Kidney epithelial cell (primary cell): ENCODE measurements at places on chromosomes 3 and 15. TPM values are rescaled to one million over a fixed set of nuclear protein-coding genes. Genes with fewer than 3 reads are reported as not detected.

Gene ARGFX
- not detected in 2 replicates for total RNA-seq

Gene PARP16
- 9.2 and 11.8 TPM in 2 replicates for total RNA-seq

Gene ACTRT3
- 3.8 and 4.0 TPM in 2 replicates for total RNA-seq

Gene COL6A5
- total RNA-seq: not detected in 2 replicates

Gene ZPLD1
- total RNA-seq: 0.08 and 0.41 TPM in 2 replicates

Gene FILIP1L
- total RNA-seq: 14.9 and 15.6 TPM in 2 replicates

Gene ACOX2
- total RNA-seq: 0.38 and 0.41 TPM in 2 replicates

Gene ACTC1
- total RNA-seq: not detected in 2 replicates

GRCh38 chr3:195263925-195264600 lies 6.9 kb downstream of the XXYLT1 start:
- no peak for DNase-seq

- DNase-seq: no peak
These were observed 4.5 kb downstream of the SOX14 start for GRCh38 chr3:137768361-137769321.

DNA sequence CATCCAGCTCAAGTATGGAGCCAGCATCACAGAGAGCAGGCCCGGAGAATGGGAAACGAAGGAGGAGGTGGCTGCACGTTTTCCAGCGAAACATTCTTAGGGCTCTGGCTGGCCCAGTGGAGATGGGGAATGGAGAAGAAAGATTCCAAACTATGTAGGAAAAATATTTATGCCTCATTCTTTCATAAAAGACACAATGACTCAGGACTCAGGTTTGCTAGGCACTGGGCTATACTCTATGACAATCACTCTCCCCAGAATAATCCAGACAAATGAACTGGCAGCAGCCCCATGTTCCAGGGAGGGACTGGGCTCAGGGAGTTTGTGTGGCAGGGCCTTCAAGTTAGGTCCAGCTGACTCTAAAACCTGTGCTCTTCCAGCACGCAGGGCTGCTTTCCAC lies 110.8 kb upstream of the RAD18 start:
- DNase-seq: no peak

GRCh38 chr3:69463531-69463930 lies 77.6 kb upstream of the FRMD4B start:
- DNase-seq: no peak

GRCh38 chr15:39947401-39948197 lies 13.7 kb downstream of the EIF2AK4 start:
- no peak for DNase-seq

DNA sequence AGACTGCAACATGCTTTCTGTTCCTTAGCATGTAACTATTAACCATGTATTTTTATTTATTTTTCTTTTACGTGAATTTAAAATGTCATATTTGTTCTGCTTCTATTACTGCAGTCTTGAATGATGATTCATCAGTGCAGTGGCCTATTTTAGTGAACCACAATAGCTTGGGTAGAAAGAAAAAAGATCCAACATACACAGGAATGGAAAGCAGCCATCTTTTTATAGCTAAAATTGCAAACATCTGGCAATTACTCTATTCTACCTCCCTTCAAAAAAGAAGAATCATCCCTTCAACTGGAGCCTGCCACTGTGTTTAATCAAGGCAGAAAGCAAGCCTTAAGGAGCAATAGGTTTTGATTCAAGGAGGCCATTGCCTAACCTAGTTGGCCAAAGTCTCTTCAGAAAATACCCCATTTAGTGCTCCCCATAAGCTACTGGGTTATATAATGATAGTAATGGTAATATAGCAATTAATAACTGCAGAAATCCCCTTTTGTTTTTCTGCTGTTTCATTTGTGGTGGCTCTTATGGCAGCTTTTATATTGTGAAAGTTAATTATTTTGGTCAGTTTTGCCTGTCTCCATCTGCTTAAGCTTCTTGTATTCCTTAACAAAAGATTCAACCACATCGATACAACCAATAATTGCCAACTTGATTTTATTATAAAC lies 267.3 kb downstream of the LPP start:
- DNase-seq: peak; percentile 25

- no peak for DNase-seq
These were observed at the start of gene CSK for GRCh38 chr15:74781431-74782258. TSS of gene CSK (plus strand) at chr15:74782080. CDS start at chr15:74798298, 16,218 bp downstream.

DNA sequence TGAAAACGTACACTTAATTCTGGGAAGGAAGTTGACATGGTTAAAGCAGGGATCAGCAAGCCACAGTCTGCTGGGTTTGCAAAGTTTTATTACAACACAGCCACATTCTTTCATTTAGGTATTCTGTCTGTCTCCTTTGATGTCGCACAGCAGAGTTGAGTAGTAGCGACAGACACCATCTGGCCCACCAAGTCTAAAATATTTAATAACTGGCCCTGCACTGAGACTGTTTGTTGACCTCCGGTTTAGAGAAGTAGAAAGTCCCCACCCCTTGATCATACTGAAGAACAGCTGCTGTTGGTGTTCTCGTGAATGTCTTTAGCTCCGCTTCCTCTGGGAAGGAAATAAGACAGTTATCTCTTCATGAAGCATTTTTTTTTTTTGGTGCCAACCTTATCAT lies 66.2 kb downstream of the MCTP2 start:
- no peak for DNase-seq

DNA sequence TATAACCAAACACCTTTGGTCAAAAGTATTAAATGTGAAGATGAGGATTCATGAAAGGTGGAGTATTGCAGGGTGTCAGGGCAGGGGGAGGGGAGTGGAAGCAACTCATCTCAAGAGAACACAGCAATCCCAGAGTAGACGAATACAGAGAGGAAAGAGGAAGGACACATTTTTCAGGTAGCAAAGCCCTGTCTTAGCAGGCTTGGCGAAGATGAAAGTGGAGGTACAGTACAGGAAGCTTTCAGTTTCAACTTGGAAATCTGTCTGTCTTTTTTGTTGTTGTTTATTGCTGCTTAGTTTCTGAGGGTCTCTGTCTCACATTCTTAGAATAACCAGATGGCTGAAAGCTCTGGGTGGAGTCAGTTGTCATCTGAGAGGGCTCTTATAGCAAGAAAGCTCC lies 80.8 kb upstream of the GPR149 start:
- no peak for DNase-seq

GRCh38 chr15:41024885-41025284 lies 71.6 kb downstream of the CHAC1 start:
- DNase-seq: no peak

DNA sequence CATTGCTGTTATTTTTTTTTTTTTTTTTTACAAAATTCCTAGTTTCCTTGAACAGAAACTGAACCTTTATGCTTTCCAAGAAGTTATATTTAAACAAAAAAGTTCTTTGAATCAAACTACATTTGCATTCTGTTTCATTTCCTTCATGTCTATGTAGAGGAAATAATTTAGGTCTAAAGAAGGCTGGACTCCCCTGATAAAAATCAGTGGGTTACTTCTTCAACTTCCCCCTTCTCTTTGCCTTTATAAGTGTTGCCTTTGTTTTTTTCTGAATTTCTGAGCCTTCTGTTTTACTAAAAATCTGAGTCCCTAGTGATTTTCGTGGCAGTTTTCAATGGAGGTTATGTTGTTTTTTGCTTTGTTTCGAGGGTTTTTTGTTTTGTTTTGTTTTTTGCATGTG lies 152.8 kb downstream of the CHDH start:
- DNase-seq: no peak

GRCh38 chr3:170358042-170359010 lies 811 bp downstream of the SKIL start:
- DNase-seq: no peak

DNA sequence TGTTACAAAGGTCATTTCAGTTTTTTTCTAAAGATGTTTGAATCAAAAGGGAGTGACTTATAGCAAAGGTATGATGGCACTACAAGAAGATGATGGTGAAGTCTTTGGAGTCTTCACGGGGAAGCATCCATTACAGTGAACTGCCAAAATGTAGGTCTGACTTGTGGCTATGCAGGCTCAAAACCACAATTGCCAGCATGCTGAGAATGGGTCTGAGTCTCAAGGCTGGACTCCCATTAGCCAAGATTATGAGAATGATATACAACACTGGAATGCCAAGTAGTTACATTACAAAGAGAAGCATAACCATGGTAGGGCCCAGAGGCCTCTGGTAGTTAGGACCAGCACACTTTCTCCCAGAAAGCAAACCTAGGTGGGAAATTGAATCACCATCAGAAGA lies 194.2 kb downstream of the MTHFS start:
- DNase-seq: no peak

DNA sequence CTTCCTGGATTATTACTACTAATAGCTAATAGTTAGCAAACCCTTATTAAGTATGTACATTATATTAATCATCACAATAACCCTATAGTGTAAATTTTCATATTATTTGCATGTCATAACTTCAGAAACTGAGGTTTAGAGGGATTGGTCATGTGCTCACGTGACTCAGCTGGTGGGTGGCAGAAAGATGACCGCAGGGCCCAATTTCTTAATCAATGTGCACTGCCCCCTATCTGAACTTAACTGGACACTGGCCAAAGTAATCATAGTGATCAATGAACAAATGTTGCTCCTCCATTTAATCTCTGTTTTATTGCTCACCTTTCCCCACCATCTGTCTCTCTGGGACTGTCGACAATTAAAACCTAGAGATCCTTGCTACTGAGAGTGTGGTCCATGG lies 52.2 kb downstream of the PLD1 start:
- DNase-seq: no peak
